COLO829 (cell line): ENCODE measurements at places on chromosomes 11 and 22.

- no peak for DNase-seq
These were observed 157.4 kb downstream of the TEAD1 start for GRCh38 chr11:12831471-12832202.

DNA sequence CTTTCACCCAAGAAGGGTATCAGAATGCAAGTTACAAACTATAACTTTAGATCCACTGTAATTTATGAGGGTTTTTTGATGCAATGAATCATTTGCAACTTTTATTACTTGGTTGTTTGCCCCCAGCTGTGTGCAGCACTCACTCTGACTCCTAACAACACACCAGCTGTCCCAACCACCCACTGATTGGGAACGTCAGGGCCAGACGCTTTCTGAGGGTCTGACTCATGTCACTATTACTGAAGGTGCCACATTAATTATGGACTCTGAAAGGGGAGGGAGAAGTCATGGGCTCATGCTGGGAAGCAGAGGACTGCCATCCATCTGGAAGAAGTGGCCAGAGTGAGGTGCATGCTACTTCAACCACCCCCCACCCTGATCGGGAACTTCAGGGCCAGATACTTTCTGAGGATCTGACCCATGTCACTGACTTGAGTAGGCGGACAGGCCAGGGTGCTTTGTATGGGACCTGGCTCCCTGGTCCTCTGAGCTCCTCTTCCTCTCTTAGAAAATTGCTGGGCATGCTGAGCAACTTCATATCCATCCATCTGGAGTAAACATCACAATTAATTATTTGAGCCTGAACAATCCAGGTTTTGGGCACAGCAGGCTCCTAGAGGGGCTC is 44.9 kb upstream of the DRD2 start:
- no peak for DNase-seq

GRCh38 chr22:38872831-38873248 is 824 bp upstream of the CBX6 start:
- no peak for DNase-seq

- no peak for DNase-seq
These were observed 18.6 kb upstream of the APLP2 start for GRCh38 chr11:130051082-130051481.

GRCh38 chr11:66183494-66184048 is 84.9 kb upstream of the RAB1B start:
- DNase-seq: no peak

DNA sequence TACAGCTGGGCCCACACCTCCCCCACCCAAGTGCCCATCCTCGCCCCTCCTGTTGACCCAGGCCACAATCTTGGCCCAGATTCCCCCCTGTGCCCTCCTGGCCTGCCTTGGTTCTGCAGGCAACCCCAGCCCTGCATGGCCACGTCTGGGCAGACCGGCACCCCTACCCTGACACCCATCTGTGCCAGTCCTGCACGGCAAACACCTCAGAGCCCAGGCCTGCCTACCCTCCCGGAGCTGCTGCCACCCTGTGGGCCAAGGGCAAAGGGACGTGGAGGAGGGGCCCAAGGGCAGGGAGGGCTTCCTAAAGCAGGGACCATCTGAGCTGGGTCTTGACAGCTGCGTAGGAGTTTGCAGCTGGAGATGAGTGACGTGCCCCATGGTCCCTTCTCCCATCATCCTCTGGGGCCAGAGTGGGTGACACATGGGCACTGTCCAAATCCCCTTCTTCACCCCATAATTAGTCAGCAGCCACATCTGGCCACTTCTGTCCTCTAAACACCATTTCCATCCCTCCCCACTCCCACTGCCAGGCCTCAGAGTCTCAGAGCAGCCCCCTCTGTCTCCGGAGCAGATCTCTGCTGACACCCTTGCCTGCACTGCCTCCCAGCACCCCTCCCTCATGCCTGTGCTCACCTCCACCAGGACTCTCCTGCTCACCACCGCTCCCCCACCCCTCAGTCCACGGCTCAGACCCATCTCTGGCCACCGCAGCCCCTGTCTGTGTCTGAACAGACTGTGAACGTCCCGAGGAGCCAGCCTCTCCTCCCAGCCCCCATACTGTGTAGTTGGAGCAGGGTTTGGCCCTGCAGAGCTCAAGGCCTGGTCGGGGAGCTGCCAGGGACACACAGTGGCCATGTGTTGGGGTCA is 35.6 kb upstream of the PPARA start:
- DNase-seq: no peak

- no peak for DNase-seq
These were observed 1.7 kb downstream of the RASGRP2 start for GRCh38 chr11:64742087-64742888.
